Stimulated activated CD4-positive, alpha-beta T cell treated with anti-CD3 and anti-CD28 coated beads, Interleukin-2, amount 100 ng/mL, for 24 hours (primary cell): ENCODE measurements at places on chromosomes 2 and 18.

DNA sequence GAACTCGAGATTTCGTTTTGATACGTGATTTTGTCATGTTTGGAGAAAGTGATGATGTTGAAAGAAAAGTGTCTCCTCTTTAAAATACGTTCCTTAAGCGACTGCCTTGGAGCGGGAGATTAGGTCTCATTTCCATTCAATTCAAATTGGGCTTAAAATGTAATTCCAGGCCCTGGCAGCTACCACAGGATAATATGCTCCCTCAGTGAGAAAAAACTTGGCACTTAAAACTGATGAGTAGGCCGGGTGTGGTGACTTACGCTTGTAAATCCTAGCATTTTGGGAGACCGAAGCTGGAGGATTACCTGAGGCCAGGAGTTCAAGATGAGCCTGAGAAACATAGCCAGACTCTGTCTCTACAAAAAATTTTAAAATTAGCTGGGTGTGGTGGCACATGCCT lies 146.3 kb upstream of the L3MBTL4 start:
- DNase-seq: no peak

DNA sequence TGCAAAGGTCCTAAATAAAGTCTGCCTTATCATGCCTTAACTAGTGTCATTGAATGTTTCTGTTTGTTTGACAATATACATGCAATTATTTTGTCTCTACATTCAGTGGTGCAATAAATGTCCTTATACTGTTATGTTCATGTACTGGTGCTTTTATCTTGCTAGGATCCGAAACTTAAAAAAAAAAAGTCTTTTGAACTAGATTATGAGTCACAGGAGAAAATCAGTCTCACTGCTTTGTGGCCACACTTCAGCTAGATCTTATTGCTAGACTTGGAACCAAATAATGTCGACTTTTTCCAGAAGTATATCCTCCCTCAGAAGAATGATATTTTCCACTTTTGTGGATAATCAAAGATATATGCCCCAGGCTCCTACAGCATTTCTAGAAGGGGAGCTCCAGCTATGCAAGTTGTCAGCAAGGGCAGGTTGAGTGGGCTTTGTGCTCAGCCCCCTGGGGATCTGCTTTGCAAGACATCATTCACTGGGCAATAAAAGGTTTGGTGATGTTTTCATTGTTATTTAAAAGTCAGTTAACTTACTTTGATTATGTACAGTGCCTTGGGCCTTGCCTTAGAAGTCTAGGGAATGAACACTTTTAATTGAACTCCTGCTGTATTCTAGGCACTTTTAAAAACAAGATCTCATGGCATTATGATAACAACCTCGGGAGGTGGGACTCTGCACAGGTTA lies 157.1 kb upstream of the LRRTM1 start:
- no peak for DNase-seq

DNA sequence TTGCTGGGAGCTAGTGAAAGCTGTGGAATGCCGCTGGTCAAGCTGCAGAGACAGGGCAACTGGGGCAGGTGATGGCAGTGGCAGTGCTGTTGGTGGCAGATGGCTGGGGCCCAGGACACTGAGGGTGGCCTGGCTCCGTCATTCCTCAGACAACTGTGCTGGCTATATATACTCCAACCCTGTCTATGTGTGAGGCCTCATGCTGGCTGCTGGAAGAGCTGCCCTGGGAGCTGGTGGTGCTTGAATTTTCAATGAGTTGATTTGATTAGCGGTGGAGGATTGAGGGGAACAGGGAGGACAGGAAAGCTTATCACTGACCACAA lies 66.5 kb upstream of the TMEM200C start:
- DNase-seq: no peak

GRCh38 chr18:27704736-27705361 lies 472.1 kb downstream of the CDH2 start:
- no peak for DNase-seq

DNA sequence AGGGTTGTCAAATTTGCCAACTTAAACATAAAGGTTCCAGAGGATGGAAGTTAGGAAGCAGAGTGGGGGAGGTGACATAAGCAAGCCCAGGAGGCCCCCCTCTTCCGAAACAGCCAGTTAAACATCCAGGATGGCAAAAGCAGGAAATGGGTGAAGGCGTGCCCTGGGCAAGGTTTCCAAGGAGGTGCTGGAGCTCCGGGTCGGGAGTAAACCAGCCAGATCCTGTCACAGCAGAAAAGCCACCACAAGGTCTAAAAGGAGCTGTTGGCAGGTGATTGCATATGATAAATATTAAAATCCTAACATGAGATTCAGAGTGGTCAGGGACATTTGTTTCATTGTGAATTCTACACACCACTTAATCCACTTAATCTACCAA lies 572.2 kb upstream of the SALL3 start:
- DNase-seq: no peak

GRCh38 chr2:37000318-37000717 lies 34.0 kb upstream of the STRN start:
- DNase-seq: no peak

GRCh38 chr2:234930397-234930796 lies 21.4 kb upstream of the SH3BP4 start:
- no peak for DNase-seq

GRCh38 chr2:46493971-46494250 lies 14.5 kb downstream of the TMEM247 start:
- DNase-seq: no peak

- no peak for DNase-seq
These were observed 14.0 kb downstream of the SMARCAL1 start for GRCh38 chr2:216426166-216426777.

DNA sequence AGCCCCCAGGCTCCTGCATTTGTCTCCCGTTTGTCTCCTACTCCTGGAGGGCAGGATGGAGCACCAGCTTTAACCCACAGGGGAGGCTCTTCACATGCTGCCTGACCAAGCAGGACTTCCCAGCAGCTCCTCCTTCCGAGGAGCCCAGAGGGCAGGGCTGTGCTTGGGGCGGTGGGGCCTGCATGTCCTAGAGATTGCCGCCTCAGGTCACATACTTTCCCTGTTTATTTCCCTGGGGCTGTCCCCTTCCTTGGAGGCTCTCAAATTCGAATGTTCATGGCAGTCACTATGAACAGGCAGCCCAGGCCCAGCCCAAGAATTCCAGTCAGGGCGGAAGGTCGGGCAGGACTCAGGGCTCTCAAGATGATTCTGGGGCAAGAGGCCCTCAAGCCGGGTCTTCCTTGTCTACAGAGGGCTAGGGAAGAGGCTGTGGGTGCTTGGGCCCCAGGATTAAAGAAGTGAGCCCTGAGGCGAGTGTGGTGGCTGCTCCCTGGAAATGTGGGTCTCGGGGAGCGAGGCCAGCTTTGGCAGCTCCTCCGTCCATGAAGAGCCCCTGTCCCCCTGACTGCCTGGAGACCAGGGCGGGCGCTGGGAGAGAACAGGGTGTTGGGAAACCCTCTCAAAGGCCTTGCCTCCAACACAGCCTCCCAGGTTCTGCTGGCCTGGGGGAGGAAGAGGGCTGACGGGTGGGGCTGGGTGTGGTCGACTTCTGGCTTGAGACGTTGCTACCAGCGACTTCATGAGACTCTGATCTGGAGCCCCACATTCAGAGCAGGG lies 48.9 kb upstream of the HPCAL1 start:
- no peak for DNase-seq

- no peak for DNase-seq
These were observed 1186.8 kb upstream of the CELF4 start for GRCh38 chr18:38752430-38752829.

DNA sequence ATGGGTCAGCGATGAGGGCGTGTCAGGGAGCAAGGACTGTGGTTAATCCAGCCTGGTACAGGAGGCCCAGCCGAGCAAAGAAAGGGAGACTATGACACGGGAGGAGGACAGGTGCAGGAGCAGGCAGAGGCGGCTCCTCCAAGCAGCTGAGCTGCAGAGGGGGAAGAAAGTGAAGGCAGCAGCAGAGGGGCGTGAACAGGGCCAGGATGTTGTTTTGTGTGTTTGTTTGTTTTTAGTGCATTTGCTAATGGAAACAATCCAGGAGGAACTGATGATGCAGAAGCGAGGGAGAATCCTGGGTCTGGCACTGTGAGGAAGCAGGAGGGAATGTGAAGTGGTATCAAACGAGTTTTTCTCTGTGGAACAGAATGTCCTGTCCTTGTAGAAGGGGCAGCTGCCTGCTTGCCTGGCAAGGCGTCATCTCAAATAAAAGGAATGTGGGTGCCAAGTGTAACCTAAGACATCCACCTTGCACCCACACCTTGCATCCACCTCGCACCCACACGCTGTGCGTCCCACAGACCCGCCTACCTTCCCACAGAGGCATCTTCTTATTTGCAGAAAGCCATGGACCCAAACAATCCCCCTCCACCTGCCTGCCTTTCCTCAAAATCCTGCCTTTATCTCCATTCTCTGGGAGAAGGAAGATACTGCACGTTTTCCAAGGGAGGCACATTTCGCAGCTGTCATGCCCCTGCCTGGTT lies 134.8 kb downstream of the SH3BP4 start:
- no peak for DNase-seq

DNA sequence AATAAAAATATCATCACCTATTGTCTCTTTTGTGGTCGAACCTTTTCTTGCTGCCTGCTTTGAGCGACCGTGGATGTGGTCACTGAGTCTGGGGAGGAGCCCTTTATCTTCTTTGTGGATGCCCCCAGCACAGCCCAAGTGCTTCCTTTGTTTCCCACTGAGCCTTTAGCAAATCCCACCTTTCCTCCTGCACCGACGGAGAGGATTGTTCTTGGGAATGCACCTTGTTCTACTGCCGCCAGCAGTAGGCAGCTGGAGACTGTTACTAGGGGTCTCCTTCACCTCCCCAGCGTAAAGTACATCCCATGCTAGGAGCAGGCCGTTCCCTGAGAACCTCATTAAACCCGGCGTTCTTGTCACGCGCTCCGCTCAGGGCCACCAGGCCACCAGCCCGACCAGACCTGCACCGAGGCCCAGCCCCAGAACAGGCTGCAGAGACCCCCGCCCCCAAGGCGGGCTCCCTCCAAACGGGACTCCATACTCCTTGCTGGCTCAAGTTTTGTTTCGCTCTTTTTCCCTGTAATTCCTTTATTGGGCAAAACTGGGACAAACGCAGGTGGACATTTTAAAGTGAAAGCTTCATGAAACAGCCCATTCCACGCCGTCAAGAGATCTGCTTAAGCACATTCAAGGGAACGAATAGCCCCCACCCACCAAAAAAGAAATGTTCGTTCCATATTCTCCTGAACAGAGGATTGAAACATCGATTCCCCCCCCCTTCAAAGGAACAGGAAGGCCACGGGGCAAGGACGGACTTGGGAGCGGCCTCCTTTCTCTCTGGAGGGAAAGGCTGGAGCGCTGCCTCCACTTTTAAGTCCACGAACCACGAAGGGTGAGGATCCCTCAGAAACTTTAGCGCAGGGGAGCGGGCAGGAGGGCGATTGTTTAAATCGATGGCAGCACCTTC lies 1.1 kb upstream of the MAT2A start:
- peak; percentile 59 for DNase-seq

- no peak for DNase-seq
These were observed 33.0 kb downstream of the FTCDNL1 start for GRCh38 chr2:199818026-199818425.

DNA sequence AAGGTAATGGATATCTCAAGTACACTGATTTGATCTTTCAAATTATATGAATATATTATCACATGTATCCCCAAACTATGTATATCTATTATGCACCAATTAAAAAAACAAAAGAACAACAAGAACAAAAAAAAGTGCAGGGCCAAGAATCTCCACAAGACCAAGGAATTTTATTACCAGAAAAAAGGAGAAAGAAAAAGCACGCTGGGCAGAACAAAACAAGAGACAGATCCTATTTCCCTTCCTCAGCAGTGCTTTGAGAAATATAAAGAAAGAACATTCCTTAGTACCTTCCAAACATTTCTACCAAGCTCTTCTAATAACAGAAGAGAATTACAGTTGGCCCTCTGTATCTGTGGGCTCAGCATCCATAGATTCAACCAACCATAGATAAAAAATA lies 144.7 kb upstream of the CREB1 start:
- no peak for DNase-seq

DNA sequence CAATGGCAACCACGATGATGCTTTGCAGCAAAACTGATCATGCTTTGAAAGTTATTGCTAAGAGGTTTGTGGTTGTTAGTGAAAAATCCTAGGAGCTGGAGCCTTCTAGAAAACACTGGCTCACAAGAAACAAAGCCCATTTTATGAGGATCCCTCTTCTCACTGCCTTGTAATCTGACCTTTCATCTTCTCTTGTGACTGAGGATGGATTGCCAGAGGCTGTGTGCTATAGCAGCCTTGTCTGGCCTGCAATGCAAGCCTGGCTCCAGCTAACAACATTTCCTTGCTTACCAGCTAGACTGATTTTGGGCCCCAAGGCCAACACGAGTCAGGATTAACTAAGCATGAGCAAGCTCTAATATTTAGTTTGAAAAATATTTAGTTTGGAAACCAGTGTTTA lies 13.1 kb downstream of the PIEZO2 start:
- DNase-seq: no peak

DNA sequence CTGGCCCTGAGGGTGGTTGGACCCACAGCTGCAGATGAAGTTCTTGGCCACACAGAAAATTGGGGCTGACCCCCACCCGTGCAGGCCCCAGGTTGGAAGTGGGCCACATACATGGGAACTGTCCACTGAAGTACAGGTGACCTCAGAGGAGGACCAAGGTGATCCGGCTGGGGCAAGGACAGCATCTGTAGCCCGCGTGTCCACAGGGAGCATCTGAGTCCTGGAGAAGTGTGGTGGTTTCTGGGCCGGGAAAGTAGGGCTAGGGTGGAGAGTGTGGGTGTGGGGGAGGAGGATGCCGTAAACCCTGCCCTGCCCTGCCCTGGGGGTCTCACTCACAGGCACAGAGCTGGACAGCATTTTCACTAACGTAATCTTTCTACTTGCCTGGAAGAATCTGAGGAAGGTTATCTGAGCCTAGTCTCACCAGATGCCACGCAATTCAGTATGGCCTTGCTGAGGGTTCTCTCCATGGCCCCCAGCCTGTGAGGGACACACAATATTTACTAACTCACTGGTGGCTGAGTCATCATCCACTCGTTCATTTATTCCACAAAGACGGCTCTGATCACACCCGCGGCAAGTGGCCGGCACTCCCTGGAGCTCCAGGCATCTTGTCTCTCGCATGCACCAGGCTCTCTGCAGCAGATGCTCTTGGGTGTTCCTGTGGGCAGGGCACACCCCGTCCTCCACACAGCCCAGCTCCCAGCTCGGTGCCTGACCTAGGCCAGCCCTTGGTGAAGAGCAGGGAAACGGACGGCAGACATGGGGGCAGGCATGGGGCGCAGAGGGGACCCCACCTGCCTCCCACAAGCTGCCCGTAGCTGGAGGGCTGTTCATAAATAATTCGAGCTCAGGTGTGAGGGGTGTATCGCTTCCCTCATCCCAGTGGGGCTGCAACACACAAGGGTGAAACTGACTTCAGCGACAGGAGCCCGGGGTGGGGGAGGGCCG lies 51.2 kb downstream of the INHBB start:
- DNase-seq: no peak

- DNase-seq: no peak
These were observed 1020.6 kb downstream of the BCL11A start for GRCh38 chr2:59532808-59533207.
